Smooth muscle cell of bladder (primary cell): ENCODE measurements at places on chromosomes 13 and 19. TPM values are rescaled to one million over a fixed set of nuclear protein-coding genes. Genes with fewer than 3 reads are reported as not detected.

Gene IFI30
- 7.2 and 11.2 TPM in 2 replicates for total RNA-seq

Gene C19orf47
- 3.6 and 4.8 TPM in 2 replicates for total RNA-seq

Gene TMEM86B
- 1.1 and 1.2 TPM in 2 replicates for total RNA-seq

Gene PEG3
- total RNA-seq: 0.55 and 0.85 TPM in 2 replicates

Gene NTF4
- total RNA-seq: not detected in 2 replicates

Gene CCDC8
- 22.0 and 34.7 TPM in 2 replicates for total RNA-seq

Gene SOX1
- total RNA-seq: not detected in 2 replicates

Gene WDR87
- total RNA-seq: not detected in 2 replicates

Gene ZNF57
- total RNA-seq: 3.5 and 3.6 TPM in 2 replicates

Gene BRSK1
- total RNA-seq: 4.4 and 6.6 TPM in 2 replicates

Gene C3
- total RNA-seq: 8.1 and 24.6 TPM in 2 replicates

Gene S1PR2
- 16.5 and 23.5 TPM in 2 replicates for total RNA-seq

Gene TSC22D1
- 55.3 and 56.8 TPM in 2 replicates for total RNA-seq

Gene ZNF845
- total RNA-seq: 7.1 and 8.0 TPM in 2 replicates

Gene TRAPPC6A
- total RNA-seq: 13.5 and 14.1 TPM in 2 replicates

Gene UNC13A
- total RNA-seq: 0.28 TPM in 2 replicates

Gene SERTAD3
- 17.5 and 18.9 TPM in 2 replicates for total RNA-seq

Gene TICAM1
- total RNA-seq: 1.1 and 1.4 TPM in 2 replicates

Gene TJP3
- total RNA-seq: not detected in 2 replicates

Gene ZNF563
- 3.7 and 5.2 TPM in 2 replicates for total RNA-seq

Gene ETFB
- total RNA-seq: 189 and 194 TPM in 2 replicates

Gene TPTE2
- total RNA-seq: 0.09 TPM in 1 of 2 replicates, not detected in the other

Gene CYP4F8
- total RNA-seq: 0.14 TPM in 1 of 2 replicates, not detected in the other

Gene RETN
- not detected in 2 replicates for total RNA-seq

Gene GRIK5
- total RNA-seq: not detected in 2 replicates

Gene SLC25A41
- not detected in 2 replicates for total RNA-seq

Gene CEACAM5
- not detected in 2 replicates for total RNA-seq

Gene ZNF682
- total RNA-seq: 1.0 and 1.7 TPM in 2 replicates

Gene ZNF738
- 2.4 TPM in 2 replicates for total RNA-seq

Gene COMP
- total RNA-seq: 1.3 and 5.7 TPM in 2 replicates

Gene TEKTIP1
- total RNA-seq: not detected in 2 replicates

Gene LSR
- 0.28 and 0.55 TPM in 2 replicates for total RNA-seq

Gene ZNF155
- 4.9 and 7.8 TPM in 2 replicates for total RNA-seq

Gene SMIM44
- total RNA-seq: not detected in 2 replicates

Gene ZNF43
- total RNA-seq: 3.4 TPM in 2 replicates

Gene GARIN5A
- 0.09 and 0.28 TPM in 2 replicates for total RNA-seq

Gene ERICH4
- 0.09 TPM in 1 of 2 replicates, not detected in the other for total RNA-seq

Gene TEAD2
- 15.9 and 16.4 TPM in 2 replicates for total RNA-seq
